ENCODE measurements at places on chromosomes 1 and 21. TPM values are rescaled to one million over a fixed set of nuclear protein-coding genes. Genes with fewer than 3 reads are reported as not detected.

SPRR2F gene
- not detected for total RNA-seq

RGS8 gene
- total RNA-seq: not detected

DOP1B gene
- 16.5 TPM for total RNA-seq

UMODL1 gene
- 0.68 TPM for total RNA-seq

MMEL1 gene
- not detected for total RNA-seq

KIAA0040 gene
- 0.73 TPM for total RNA-seq

IBA57 gene
- total RNA-seq: 8.1 TPM

CDC20 gene
- 18.7 TPM for total RNA-seq
